ENCODE measurements at places on chromosomes 2 and 18.

GRCh38 chr2:16657671-16658070, 8.0 kb downstream of the CYRIA start:
- DNase-seq = no peak

DNA sequence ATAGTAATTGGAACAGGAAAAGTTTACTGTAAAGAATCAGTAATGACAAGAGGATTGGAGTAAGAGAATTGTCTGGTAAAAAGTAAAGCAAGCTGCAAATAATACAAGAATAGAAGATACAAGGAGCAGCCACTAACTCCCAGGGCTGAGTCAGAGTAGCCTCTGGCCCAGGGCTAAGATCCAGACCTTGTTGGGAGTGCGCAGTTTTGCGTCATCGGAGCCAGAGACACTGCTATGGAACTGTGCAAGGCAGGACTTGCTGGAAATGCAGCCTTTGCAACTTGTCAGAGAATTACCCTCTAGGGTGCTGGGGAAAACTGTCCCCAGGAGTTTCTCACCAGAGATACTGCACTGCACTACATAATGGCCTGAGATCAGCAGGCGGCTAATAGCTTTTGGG, 135.2 kb downstream of the NYAP2 start:
- DNase-seq = no peak

DNA sequence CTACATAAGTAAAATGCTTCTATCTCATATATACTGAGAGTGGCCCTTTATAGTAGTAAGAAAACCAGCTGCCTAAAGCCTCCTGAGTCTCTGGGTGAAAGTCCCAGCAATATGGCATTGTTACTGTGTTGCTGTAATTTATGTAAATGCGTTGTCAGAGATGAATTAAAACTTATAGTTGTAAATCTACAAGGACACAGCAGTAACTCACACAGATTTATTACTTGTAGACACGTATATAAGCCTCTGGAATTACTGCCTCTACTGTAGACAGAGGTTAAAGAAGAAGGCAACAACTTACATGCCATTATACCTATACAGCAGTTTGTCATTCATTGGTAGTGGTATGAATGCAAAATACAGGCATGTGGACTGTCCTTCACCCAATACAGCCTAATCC, 169.1 kb upstream of the BOD1L2 start:
- DNase-seq = no peak

DNA sequence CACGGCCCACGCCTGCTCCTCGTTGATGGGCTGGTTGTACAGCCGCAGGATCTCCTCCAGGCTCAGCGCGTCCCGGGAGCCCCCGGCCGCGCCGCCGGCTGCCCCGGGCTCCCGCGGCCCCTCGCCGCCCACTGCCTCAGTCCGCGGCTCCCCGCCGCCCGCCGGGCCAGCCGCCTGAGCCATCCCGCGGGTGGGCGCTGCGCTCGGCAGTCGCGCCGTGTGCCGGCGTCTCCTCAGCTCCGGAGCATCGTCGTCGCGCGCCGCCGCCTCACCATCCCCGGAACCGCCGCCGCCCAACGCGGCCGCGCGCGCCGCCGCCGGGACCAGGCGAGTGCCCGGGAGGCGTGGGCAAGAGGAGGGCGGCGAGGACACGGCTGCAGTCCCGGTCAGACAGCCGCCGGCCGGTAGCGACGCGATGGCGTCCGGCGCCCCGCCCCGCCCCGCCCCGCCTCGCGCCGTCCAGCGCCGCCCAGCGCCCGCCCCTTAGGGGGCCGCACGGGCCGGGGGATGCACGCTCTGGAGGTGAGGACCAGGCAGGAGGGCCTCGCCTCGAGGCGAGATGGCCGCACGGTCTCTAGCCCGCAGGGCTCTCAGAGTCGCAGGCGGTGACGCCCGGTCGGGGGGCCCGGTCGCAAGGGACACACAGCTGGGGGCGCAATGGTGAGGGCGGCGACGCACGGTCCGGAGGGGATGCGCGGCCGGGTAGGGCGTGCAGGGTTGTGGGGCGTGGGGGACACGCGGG, at the start of gene SPIRE1:
SPIRE1 (minus strand) TSS at position 424 of the 742 bp plus-strand sequence; CDS start at position 183, 241 bp downstream.
- DNase-seq = no peak

DNA sequence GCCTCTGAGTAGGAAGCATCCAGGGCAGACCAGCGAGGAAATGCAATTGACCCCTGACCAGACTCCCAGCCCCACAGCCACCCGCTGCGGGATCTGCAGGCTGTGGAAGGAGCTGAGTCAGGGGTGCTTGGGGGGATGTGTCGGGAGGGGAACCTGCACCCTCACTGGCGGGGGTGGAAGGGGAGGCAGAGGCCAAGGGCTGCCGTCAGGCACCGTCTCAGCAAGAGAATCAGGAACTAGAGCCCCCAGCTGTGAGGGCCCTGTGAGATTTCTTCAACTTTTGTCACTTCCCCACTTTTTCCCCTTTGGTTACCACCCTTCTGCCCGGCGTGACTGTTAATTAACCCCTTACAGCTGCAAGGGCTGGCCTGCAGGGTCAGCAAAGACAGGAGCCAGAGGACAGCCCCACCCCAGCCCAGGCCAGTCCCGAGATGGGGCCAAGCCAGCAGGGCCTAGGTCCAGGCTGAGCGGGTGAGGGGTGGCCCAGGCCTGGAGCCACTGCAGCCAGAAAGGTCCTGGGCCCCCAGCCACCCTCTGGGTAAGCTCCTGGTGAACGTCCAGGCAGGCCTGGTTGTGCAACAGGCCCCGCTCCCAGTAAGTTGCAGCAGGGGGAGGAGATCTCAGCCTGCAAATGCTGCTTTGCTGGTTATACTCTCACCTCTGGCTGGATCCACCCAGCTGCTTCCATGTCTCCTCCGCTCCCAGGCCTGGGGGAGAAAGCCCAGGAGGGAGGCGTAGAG, 147.0 kb upstream of the ID2 start:
- no peak for DNase-seq

- DNase-seq = no peak
Measured at GRCh38 chr18:63575681-63576080, 11.5 kb upstream of the SERPINB13 start.

DNA sequence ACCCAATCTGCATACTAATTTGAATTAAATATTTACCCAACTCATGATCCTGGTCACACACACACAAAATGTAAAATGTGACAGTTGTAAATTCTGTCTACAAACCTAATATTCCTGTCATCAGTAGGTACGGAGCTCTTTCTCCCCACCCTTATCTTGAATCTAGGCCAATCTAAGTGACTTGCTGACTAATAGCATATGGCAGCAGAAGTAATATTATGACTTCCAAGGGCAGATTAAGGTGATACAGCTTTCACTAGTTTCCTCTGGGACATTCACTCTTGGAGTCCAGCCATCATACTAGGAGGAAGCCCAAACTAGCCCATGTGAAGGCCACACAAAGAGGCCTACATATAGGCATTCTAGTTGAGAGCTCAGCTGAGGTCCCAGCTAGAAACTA, 89.4 kb downstream of the TMEM131 start:
- no peak for DNase-seq

- no peak for DNase-seq
Measured at GRCh38 chr2:186623084-186623483, 33.2 kb downstream of the ITGAV start.

DNA sequence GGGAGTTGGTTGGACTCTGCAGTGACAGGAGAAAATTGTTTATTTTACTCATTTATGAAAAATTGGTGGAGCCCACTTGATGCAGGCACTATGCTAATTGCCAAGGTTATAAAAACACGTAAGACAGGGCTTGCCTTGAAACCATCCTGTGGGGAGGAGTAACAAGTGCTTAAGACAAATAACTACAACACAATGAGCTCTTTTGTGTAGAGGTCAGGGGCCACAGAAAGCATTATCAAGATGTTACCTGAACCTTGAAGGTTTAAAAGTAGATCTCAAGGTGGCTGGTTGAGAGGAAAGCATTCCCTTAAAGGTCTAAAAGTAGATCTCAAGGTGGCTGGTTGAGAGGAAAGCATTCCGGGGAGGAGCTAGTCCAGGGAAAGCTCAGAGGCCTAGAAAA, 381.8 kb upstream of the POU3F3 start:
- DNase-seq = no peak

DNA sequence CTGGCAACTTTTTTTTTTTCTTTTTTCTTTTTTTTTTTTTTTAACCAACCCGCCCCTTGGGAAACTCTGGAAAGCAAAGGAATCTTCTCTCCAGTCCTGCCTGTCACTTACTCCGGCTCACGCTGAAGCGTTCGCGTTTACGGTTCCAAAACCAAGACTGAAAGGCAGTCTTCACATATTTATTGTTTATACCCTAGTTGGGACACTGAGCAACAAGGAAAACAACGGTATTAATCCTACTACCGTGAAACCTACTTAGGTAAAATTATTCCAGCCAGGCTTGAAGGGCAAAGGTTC, 125.4 kb downstream of the OSBPL1A start:
- no peak for DNase-seq

GRCh38 chr2:157930728-157931127, 54.6 kb upstream of the ACVR1 start:
- no peak for DNase-seq

GRCh38 chr2:128401680-128402079, 83.0 kb upstream of the HS6ST1 start:
- no peak for DNase-seq

DNA sequence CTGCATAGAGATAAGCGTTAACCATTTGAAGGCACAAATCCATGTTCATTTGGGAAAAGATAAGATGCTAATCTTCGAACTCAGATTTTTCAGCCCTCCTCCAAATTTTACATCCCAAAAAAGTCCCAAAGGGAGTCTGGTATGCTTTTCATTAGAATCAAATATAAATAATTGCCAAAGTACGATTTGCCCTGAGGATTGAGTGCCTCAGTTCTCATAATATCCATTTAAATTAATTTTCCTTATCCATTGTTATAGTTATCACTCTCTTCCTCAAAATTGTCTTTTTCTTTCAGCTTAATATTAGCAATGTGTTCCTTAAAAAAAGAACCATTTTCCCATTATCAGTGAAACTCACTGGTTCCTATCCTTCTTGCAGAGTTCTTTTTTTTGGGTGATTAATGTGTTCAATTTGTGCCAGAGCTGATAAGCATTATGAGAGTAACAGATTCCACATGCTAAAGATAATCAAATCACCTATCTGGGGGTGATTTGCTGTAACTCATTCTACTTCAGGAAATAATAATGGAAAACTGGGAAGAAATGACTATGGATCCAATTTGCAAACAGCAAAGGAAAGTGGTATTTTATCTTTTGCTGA, 686 bp downstream of the HNMT start:
- DNase-seq = no peak

DNA sequence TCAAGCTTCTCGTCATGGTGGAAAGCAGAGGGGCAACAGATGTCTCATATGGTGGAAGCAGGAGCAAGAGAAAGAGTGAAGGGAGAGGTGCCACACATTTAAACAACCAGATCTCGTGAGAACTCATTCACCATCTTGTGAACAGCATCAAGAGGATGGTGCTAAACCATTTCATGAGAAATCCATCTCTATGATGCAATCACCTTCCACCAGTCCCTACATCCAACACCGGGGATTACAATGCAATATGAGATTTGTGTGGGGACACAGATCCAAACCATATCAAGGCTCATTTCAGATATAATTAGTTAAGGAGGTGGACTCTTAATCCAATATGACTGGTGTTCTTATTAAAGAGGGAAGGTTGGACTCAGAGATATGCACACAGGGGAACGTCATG, 272.8 kb downstream of the KCNS3 start:
- DNase-seq = no peak

GRCh38 chr2:26503231-26503880, 25.4 kb upstream of the OTOF start:
- DNase-seq = peak; percentile 41

DNA sequence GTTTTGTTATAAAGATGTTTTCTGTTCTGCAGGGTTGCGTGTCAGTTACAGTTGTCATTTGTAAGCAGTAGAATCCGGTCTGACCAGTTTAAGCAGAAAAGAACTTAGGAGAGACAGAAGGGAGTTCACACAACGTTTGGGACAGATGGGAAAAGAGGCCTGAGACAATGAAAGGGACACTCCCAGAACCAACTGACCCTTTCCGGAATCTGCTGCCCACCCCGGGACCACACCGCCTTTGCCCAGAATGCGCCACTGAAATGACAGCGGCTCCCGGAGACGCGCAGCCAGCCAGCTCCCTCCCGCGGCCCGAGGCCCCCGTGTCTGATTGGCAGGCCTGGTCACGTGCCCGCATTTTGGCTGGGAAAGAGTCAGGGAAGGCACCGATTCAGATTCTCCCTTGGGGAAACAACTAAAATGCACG, 244.6 kb downstream of the BCL2 start:
- DNase-seq = peak; percentile 25

DNA sequence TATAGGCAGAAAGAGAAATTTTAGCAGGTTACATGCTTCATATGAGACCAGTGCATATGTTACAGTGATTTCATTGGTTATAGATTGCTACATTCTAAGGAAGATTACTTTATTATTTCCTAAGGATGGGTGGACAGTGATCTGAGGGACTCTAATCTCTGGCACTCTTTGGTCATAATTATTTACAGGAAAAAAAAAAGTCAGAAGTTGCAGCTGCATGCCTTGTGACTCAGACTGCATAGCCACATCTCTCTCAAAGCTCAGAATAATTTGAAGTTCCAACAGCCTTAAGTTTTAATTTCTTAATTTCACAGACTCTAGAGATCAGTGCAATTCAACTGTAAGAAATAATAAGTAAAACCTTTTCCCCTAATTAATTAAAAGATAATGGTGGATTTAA, 27.1 kb upstream of the BARD1 start:
- DNase-seq = no peak
